NCI-H345 (cell line): ENCODE measurements at places on chromosomes 1 and 21.

- DNase-seq = no peak
Observed at GRCh38 chr1:68808351-68808750, 311.5 kb upstream of the DEPDC1 start.

- DNase-seq = no peak
Observed at GRCh38 chr1:230641346-230641745, 935 bp upstream of the COG2 start.

GRCh38 chr21:43842742-43843141 lies 22.3 kb upstream of the AGPAT3 start:
- DNase-seq = no peak

DNA sequence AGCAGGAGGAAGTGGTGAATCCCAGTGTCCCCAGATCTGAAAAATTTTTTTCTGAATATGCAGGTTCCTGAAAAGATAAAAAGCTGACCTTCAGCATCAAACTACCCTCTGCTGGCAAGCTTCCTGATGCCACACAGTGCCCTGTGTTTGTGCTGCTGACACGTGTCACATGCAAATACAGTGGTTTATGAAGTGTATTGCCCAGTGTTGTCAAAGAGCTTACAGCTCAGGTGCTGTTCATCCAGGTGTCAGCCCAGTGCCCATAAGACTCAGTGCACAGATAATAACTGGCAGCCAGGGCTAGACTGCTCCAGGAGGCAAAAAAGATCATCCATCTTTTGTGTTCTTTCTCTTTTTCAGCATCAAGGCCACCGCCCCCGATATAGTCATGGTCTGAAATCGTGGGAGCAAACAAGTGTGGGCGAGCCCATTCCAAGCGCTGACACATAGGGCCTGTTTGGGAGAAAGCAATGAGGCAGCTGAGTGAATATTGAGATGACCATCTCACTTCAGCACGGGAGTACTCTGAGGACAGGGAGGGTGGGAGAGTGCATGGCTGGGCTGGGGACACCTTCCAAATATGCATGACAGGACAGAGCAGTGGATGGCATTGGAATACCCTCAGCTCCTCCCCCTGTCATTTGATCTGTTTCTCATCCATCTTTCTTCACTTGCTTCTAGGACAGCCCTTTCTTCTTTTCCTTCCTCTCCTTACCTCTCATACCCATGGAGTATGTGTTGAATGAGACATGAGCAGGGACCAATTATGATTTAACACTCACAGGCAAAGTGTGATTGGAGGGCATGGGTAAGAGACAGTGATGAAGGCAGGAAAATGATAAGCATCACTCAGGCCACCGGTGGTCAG lies 6.4 kb upstream of the KCNK1 start:
- no peak for DNase-seq

DNA sequence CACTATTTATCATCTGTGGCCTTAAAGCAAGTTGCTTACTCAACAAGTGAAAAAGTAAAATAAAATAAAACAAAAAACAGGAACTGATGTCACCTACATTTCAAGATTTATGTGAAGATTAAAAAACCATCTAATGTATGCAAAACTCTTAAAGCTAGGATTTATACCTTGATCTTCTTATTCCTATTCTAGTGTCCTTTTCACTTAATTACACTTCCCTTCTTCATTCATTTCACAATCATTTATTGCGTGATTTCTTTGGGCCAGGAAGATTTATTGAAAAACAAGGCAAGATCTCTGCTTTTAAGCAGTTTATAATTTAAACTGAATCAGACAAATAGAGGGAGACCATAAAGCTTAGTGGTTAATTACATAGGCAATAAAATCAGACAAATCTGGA lies 18.6 kb downstream of the PTGER3 start:
- DNase-seq = no peak

DNA sequence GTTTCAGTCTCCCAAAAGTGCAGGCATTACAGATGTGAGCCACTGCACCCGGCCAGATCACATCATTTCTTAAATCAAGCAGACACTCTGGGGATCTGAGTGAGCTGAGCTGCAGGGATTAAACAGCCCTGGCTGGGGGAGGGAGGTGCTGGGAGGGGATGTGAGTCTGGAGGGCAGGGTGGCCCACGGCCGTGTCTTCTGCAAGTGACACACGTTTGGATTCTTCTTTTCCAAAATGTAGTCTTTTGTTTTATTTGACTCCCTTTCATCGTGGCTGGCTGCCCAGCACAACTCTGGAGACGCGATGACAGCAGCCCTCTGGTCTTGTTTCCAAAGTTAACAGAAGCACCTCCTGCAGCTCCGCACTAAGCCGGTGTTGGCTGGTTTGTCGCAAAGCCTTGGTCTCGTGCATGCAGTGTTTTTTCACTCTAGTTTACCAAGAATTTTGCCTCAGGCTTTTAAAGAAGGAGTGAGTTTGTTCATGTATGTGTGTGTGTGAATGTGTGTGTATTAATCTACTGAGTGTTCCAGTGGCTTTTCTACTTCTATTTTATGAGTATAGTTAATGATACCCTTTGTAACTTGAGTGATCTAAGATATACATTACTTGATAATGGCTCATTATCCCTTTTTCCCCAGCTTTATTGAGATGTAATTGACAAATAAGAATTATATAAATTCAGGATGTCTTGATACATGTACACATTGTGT lies 2.8 kb upstream of the KRTAP10-5 start:
- DNase-seq = peak; percentile 58

DNA sequence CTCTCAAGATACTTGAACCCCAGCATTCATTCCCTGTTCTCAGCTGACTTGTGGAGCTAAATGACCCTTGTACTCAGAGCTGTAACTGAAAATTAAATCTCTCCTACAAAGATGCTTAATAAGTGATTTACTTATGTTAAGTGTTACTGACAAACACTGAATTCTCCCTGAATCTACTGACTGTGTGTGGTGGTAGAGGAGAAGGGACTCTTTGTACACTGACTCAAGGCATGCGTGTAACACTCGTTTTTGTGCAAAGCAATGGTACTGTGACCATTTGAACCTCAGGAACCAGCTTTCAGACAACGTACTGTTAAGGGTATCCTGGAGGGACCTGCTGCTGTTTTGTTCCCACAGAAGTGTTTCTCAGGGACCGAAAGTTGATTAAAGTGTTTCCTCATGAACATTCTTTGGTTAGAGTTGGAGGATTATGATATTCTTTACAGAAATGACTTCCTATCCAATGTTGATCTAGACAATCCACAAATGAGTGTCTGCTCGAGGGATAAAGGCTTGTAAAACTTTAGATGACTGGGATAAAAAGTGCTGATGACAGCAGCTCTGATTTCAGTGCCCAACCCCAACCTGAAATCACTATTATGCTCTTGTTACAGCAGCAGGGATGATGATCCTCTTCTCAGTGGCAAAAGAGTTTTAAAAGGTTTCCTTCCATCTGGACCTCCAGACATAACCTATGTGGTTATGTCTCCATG lies 12.8 kb downstream of the RGL1 start:
- no peak for DNase-seq
